ENCODE measurements at places on chromosomes 3 and 15.

DNA sequence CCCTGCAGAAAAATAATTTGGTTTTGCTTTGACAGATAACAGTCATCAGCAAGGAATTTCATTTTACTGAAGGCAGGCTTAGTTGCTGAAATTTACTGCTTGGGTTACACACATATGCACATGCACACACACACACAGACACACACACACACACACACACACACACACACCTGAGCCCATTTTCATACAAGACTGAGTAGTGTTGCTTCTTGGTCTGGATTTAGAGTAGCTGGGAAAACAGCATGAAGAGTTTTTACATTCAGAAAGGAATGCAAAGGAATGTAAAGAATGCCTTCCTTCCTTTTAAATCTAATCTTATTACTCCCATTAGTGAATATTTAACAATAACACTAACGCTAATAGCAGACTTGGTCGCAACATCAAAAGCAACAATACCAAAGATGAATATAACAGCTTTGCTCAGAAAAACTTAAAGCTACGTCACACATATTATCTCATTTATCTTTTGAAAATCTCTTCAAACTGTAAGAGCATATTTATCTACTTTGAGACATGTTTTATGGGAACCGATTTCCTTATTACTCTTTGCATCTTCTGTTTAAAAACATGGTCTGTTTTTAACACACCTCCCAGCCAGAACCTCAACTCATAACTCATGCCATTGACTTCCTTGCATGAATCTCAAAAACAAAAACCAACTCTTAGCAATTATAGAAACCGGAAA, 32.5 kb downstream of the RFTN1 start:
- no peak for DNase-seq

DNA sequence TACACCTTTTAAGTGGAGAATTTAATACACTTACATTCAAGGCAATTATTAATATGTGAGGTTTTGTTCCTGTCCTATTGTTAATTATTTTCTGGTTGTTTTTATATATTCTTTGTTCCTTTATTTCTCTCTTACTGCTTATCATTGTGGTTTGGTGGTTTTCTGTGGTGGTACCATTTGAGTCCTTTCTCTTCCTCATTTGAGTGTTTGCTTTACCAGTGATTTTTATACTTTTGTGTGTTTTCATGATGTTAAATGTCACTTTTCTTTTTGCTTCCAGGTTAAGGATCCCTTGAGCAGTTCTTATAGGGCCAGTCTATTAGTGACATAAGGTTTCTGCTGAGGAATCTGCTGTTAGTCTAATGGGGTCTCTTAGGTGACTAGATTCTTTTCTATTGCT, 116.5 kb downstream of the LRRK1 start:
- DNase-seq, result no peak

DNA sequence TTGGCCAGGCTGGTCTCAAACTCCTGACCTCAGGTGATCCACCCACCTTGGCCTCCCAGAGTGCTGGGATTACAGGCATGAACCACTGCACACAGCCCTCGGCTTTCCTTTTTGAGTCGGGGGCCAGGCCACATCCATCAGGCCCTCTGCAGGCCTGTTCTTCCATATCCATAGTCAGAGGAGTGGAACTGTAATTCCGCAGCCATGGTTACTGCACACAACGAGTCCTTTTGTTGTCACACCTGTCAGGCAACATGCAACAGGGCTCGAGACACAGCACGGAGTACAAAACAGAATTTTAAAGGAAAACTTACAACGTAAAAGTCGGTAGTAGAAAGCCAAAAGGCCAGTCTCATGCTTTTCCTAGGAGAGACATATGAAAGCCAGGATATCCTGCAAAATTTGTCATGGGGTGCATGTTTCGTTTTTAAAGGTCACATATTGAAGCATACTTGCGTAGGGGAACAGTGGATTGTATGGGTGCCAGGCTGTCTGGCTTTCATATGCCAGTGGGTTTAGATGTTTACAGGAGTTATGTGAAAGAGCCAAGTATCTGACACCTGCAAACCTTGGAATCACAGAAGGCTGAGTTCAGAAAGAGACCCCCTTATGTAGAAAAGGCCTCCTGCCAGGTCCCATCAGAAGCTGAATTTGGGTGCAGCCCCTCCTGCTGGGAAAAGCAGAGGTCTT, 63.2 kb upstream of the LPP start:
- no peak for DNase-seq

GRCh38 chr3:64972793-64973192, 285.0 kb upstream of the ADAMTS9 start:
- no peak for DNase-seq

DNA sequence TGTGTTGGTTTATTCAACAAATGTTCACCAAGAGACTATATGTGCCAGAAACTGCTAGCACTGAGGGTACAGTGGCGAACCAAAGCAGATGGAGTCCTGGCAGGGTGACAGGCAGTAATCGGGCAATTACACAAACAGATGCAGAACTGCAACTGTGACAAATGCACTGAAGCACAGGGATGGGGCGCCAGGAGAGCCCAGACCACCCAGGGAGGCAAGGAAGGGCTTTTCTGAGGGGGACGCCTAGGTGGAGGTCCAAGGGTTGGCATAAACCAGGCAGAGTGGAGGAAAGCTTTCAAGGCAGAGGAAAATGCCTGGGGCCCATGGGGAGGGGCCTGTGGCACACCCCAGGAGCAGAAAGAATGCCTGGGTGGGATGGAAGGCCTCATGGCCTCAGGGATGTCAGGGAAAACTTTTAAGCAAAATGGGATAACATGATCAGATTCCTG, 5.5 kb downstream of the DIS3L start:
- no peak for DNase-seq

DNA sequence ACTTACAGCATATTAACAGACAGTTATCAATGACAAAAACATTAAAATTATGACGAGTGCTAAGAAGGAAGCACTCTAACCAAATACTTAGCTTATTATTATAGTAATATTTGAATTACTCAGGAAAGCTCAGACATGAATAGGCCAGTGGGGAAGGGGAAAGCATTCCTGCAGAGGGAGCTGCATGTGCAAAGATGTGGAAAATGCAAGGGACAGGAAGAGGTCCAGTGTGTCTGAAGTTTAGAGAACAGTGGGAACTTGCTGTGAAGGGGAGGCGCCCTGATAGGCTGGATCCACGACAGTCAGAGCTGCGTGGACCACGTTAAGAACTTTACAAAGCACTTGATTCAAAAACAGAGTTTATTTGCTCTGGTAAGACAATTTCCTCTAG, 1.2 kb upstream of the SPICE1 start:
- DNase-seq, result no peak

- no peak for DNase-seq
Observed at GRCh38 chr15:75235051-75235673, 23.0 kb upstream of the GOLGA6C start.

DNA sequence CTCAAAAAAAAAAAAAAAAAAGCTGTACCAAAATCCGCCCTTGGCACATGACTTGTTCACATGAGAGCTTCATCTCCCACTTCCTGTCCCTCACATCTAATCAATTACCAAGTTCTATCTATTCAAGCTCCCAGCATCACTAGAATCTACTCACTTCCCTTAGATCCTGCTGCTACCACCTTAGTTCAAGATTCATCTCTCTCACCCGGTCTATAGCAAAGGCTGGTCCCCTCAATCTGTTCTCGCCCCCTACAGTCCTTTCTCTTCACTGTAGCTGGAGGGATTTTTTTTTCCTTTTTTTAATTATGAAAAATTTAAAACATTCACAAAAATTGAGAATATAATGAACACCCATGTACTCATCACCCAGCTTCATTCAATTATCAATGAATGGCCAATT, 16.7 kb upstream of the GPR160 start:
- DNase-seq, result no peak

DNA sequence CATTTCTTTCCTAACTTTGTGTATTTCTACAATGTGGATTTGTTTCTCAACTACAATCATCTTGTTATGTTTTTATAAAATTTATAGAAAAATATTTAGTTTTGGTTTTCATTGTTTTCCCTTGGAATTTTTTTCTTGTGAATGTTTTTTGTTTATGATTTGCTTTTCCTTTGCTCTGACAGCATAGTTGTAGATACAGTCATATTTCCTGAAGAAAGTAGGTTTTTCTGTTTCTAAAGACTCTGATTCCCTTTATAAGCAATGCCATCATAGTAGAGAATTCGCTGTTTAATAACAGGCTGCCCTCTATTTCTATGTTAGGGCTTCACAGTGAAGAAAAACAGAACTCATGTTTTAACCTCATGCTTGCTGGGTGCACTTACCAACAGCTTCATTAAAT, 482.3 kb downstream of the ZBBX start:
- no peak for DNase-seq

- no peak for DNase-seq
Observed at GRCh38 chr15:99305761-99306505, 54.7 kb downstream of the LRRC28 start.

DNA sequence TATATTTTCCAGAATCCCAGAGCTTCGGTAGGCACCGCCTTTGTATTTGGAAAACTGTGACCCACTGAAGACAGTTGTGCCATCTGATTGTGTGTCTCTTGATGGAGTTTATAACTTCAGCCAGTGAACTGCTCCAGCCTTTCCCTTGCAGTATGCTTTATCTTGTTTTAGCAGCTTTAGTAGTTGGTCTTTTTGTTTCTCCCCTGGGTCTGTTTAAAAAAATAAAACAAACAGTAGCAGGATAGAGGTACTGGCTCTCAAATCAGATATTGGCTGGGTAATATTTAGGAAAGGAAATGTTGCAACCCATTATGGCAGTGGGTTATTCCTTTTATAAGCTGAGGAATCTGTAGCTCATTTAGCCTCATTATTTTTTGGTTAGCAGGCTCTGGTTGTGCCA, 151.5 kb upstream of the BFSP2 start:
- no peak for DNase-seq

- DNase-seq, result no peak
Observed at GRCh38 chr3:43696441-43696840, 5.7 kb downstream of the ABHD5 start.

DNA sequence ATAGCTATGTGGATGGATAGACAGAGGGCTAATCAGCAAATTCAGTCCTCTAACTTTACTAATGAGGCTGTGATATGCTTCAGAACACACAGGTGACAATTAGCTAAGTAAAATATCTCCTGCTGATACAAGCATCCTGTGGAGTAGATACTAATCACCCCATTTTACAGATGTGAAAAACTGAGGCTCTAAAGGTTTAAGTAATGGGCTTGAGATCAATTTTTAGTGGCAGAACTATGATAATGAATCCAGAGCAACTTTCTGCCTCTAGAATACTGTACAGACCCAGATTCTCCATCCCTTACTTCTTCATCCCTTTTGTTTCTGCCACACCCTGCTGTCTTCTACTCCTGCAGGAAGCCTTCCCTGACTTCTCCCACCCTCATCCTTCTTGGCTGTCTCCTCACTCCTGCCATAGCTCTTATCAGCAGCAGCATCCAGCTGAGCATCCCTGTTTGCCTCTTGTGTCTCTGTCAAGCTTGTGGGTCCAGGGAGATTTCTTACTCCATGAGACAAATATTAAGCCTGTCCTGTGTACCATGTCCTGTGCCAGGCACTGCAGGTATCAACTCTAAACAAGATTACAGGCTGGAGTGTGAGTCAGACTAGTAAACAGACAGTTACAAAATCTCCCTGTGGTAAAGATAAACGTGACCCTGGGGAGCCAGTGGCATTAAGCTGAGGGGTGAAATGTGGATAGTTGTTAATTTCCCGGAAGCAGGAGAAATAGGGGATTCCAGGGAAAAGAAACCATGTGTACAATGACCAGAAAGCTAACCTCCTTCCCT, 39.2 kb downstream of the SLC6A11 start:
- no peak for DNase-seq

DNA sequence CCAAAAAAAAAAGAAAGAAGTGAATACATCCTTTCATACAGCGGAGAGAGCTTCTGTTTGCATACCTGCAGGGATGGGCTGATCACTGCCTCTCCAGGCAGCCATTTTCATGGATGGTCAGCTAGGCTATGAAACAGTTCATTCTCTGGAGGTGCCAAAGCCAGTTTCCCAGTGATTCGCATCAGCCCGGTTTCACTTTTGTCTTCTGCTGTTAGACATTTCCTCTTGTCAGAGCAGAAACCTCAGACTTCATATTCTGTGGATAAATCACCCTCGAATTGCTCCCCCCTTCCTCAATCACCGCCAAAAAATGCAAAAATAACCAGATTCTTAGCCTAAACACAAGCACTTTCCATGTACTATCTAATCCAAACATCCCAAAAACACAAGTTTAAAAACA, 225.6 kb downstream of the ADAMTS9 start:
- no peak for DNase-seq

- no peak for DNase-seq
Observed at GRCh38 chr3:175898194-175898593, 1039.1 kb downstream of the NAALADL2 start.

DNA sequence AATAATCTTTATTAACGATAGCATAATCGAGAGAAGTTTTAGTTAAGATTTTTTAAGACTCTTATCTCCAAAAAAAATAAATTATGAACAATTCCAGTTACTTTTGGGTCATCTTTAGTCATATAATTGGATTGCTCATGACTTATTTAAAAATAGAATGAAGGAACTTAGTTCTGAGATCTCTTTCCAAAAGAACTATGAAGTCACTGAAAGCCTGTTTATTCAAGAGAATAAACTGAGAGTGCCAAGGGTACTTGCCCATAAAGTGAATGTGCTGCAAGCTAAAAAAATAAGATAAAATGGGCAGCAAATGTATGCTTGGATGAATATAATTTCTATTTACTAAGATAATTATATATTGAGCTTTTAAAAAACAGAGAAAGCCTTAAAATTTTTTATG, 176.5 kb upstream of the PLSCR5 start:
- DNase-seq, result no peak

GRCh38 chr3:155891321-155891720, 20.9 kb downstream of the GMPS start:
- DNase-seq, result no peak

GRCh38 chr3:188052169-188053035, 101.6 kb upstream of the LPP start:
- no peak for DNase-seq

GRCh38 chr3:29642393-29643033, 361.6 kb downstream of the RBMS3 start:
- DNase-seq, result no peak

DNA sequence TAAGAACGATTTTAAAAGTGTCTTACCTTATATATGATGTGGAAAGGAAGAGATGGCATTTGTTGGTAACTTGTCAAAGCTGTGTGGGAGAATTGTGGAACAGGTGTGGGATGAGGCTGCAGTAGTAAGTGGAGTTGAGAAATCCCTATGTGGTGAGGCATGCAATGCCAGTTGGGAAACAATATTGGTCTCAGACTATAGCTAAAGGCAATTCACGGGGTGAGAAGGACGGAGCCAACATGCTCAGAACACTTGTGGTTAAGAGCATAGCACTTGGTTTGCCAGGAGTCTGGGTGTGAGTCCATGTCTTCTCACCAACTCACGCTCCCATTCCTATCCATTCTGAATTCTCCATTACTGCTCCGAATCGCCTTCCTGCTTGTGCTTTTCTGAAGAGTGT, 615.6 kb upstream of the ADAMTS9 start:
- no peak for DNase-seq

DNA sequence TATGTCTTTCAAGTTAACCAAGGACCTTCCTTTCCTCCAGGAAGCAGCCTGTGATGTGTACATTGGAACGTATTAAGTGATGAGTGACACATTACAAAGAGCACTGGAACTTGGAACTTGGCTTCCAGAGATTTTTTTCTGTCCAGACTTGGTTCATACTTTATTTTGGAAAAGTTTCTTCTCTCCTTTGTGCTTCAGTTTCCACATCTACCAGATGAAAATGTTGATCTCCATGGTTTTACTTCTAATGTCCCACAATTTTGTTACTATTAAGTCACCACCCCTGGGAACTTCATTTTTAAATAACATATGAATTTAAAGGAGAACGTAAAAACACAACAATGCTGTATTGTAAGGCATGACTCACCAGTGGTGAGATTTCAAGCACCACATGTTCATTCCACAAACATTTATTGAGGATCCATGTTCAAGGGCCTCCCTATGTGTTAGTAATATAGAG, 290.7 kb upstream of the LMCD1 start:
- DNase-seq, result no peak
